ENCODE measurements at places on chromosomes 2 and 18.

DNA sequence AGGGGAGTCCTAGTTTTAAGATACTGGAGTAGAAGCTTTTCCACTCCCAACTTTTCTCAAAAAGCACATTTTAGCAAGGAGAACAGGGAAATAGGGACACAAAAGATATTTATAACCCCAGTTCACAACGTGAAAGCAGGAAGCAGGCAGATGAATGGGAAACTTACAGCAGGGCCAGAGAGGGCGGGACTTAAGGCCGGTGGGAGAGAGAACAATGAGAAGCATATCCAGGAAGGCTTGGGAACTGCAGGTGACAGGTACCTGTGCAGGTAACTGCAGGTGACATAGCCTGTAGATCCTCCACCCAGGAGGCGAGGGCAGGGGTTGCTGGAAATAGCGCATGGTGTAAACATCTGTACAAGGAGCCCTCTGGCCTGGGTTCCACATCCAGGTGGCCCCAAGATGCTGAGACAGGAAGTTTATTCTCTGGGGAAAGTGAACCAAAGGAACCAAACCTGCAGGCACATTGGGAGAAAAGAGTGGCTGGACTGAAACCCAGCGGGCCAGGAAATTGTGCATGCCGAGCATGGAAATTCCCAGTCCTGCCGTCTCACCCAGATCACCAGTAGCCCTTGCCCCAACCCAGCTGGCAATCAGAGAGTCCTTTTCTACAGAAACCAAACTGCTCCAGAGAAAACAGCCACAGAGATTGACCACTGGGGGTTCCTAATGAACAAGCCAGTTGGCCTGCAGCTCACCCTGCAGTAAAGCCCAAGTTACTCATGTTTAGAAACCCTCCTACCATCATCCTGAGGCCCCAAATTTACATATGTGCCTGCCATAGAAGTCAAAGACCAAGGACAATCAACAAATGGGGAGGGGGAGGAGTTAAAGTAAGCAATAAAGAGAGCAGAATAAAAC lies 24.3 kb upstream of the COL6A3 start:
- DNase-seq = no peak

DNA sequence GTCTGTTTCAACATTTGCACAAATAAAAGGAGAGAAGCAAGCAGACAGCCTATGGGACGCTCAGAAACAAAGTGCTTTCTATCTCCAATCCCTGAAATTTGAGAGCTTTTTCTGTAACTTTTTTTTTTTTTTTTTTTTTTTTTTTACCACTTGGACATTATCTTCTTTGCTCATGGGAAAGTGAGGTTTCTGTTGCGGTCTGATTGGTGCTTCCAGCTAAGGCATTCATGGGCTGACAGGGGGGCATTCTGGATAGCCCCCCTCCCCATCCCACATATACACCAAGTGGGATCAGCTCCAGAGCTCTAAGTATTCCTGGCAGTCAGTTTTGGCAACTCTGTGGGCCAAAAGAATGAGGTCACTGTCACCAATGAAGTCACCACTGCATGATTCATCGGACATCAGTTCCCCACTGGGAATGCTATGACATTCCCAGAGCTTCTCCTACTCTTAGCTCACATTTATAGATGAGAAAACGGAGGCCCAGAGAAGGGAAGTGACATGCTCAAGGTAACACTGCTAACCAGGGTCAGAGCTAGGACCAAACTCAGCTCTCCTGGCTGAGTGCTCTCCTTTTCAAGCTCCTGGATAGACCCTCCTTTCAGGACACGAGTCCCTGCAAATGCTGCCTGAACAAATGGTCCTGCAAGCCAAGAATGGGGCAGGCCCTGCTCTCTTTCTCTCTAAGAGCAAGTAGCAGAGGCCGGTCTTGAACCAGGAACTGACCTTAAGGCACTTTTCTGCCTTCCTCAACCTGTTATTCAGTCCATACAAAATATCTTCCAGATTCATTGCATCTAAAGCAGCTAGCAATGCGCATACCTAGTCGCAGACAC lies 61.3 kb downstream of the TMEM247 start:
- peak; percentile 51 for DNase-seq

DNA sequence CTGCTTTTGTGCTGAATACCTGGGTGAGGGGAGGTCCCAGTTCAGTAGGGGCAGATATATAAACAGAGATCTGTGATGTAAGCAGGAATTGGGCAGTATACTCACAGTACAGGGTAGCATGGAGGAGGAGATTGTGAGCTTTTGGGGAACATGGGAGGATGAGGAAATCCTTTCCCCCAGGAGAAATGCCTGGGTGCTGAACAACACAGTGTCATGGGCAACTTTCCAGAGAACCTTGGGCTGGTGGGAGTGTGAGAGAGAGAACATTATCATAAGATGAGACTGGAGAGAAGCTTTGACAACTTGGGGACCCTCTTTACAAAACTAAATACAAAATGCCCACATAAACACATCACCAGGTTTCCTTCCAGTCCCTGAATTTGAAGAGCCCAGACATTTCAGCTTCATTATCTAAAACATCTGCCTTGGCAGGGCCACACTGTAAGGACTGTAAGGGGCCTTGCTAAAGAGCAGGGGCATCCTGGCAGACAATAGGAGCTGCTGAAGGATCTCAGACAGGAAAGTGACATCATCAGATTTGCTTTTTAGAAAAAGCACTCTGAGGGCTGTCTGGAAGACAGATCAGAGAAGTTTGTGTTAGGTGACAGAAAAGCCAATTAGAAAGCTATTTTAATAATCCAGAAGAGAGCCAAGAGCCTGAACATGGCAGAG lies 303.1 kb upstream of the FBXO11 start:
- DNase-seq = peak; percentile 47

DNA sequence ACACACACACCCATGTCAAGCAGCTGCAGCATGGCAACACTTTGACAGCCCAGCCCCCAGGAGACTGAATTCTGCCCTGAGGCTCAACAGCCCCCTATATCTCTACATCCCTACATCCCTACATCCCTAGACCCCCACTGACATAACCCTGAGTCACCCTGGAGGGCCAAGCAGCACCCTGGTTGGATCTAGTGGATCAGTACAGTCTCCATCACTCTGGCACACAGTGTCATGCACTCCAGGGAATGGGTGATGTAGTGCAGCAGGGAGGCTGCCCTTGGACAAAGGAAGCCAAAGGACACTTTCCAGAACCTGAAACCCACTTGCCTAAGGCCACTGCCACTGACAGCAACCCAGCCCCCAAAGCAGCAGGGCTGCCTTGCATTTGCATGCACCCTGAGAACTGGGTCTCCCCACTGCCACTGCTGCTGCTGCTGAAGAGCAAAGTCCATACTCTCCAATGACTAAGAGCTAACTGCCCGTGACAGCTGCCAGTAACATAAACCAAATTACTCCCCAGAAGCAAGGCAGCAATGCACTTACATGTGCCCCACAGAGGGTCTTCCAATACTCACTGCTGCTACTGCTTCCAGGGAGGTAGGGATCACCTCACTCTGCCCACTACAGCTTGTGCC lies 681.6 kb upstream of the KLHL29 start:
- no peak for DNase-seq

- no peak for DNase-seq
These were observed 39.6 kb upstream of the CRACDL start for GRCh38 chr2:98975611-98976010.

- DNase-seq = no peak
These were observed 136.5 kb upstream of the SP5 start for GRCh38 chr2:170578606-170579005.

DNA sequence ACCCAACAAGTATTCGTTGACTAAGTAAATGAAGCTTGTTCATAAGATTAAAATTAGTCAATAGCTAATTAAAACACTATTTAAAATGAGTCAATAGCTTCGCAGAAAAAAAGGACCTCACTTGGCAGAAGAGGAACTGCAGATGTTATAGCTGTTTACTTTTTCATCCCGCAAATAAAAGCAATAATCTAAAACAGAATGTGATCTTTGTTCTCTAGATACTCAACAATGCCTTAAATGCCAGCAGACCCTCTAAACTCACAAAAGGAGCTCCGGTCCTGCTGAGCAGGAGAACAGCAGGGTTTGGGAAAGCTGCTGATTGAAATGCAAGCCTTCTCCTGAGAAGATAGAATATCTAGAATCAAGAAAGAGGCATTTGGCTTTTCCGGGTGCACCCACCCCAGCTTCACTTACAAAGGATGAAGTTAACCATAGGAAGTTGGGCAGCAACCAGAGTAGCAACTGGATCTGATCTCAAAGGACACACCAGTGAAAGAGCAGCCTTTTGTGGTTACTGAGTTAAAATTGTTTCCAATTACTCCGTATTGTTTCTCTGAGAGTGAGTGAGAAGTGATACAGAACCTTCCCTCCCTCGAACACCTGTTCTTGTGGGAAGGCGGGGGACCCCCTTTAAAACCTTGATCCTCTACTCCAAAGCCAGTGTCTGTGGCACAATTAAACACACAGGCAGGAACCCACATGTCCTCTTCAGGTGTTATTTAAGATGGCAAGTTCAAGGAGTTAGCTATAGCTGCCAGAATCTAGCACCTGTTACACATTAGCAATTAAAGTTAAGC lies 6.8 kb downstream of the CCBE1 start:
- peak; percentile 66 for DNase-seq

DNA sequence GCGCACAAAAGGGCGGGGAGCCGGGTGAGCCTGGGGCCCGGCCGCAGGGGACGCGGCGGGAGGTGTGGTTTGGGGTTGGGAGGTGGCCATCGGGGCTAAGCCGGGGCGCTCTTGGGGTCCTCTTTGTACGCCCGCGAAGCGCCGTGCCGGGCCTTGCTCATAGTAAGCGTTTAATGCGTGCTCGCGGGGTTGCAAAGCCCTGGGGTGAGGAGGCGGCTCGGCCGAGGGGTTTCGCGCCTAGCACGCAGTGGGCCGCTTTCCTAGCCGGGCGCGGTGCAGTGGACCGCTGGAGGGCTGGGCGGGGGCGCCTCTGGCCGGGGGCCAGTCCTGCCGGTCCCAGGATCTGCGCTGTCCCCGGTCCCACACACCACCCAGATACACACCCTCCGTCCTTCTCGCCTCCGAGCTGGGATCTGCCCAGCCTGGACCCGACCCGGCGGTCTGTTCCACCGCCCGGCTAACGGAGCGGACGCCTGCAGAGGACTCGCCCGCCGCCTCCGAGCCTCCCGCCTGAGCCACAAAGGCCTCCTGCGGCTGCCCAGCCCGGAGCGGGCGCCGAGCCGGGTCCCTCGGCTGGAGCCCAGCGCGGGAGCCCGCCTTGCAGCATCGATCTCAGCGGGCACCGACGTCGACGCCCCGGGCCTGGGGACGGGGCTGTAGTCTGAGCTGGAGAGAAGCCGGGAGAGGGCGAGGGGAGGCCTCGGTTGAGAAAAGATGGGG lies 564 bp downstream of the DPYSL5 start:
- no peak for DNase-seq
